Stimulated activated CD8-positive, alpha-beta memory T cell treated with anti-CD3 and anti-CD28 coated beads, Interleukin-4, amount 100 ng/mL, for 4 hours (primary cell): ENCODE measurements at places on chromosomes 2 and 18.

DNA sequence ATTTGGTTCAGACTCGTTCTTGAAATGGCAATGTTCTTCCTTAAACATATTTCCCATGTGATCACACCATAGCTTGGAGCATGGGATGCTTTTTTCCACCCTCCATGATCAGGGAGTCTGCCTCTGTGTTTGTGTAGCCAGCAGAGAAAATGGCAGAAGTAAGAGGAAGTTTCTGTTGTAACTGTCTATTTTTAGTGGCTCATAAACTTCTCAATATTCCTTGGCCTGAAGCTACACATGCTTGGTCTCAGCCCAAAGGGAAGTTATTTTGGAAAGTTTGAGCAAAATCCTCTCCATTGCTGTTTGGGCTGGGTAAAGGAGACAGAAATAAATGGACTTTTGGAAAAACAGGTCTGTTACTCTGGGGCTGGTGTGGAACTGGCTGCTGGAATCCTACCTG is 33.4 kb upstream of the ITGA6 start:
- no peak for DNase-seq

GRCh38 chr2:158753641-158754611 is 41.2 kb upstream of the DAPL1 start:
- DNase-seq, result no peak

DNA sequence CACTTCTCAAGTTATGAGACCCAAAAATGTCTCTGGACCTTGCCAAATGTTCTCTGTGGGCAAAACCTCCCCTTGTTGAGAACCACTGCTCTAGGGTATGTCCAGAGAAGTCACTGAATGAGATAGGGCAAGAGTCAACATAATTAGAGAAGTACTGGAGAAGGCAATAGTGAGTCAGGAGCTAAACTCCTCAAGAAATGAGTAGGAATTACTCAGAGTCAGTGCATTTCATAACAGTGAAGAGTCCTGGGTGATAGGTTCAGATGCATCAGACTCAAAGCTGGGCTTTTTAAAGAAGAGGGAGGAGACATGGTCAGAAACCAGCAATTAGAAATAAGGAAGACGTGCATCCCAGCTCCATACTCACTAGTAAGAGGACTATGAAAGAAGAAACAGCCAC is 38.6 kb upstream of the IHH start:
- no peak for DNase-seq

DNA sequence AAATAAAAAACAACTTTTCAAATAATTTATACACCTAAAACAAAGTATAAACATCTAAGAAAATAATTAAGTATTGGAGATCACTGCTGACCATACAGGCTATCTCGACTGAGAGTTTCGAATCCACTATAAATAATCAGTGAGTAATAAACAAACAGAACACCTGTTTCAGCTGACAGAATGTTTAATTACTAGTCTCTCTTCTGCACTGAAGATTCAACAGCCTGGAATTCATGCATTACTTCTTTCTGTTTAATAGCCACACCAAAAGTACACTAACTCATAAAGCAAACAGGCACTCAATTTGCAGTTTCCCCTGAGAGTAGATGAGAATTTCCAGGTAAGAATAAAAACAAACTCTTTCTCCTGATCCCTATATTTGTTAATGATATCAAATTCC is 138.5 kb downstream of the RBMS1 start:
- DNase-seq, result no peak

DNA sequence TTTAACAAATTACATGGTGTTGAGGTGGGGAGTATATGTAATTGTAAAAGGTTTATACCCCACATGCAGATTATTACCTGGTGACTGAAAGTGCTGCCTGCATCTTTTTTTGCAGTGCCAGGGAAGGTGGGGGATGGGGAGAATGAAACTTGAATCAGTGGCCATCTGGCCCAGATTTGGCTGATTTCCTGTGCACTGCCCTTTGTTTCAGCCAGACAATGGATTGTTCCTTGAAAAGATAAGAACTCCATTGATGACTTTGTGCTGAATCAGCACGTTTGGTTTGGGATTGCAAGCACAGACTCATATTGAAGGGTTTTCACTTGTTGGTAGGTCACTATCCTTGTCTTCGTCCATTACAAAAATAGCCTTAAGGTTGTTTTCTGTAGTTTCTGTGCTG is 20.9 kb downstream of the GREB1L start:
- no peak for DNase-seq

DNA sequence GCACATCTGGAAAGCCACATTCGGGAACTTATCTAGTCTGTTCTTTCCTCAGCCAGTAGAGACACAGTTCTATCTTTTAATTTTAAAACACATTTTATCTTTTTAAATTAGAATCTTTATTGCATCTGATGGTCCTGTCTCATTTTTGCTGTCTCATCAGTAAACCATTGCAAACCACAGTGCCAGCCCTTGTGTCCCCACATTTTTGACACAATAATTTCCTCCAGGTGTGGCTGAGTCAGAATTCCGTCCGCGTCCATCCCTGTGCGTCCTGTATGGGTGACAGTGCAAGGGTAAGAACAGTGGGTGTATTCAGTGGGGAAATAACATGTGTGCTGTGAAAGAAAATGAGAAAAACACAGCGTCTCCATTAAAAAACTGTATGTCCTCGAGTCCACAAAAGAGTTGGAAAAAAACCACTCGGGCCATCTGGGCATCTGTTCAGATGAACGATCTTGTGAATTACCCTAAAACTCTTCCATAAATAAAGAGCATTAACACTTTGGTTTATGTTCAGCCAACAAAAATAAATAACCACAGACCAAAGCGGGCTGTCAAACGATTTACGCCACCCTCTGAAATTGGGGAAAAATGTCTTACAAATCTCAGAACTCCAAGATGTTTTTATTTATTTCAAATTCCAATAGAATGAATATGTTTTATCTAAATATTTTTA is 137.3 kb downstream of the ZNF516 start:
- DNase-seq, result no peak

DNA sequence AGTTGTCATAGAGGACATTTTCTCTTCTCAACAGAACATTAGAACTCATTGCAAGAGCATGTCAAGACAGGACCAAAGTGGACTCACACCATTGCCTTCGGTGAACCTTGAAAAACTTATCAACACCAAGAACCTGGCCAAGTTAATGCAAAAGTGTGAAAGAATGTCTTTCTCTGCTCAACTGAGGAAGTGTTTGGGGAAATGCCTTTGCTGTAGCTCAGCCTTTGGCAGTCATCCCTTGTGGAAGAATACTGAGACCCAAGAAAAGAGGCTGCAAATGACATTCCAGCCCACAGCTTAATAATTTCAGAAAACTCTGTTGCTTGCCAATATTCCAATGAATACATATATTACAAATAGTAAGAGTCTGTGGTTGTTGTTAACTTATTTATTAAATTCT is 728.8 kb upstream of the PIK3C3 start:
- DNase-seq, result no peak

DNA sequence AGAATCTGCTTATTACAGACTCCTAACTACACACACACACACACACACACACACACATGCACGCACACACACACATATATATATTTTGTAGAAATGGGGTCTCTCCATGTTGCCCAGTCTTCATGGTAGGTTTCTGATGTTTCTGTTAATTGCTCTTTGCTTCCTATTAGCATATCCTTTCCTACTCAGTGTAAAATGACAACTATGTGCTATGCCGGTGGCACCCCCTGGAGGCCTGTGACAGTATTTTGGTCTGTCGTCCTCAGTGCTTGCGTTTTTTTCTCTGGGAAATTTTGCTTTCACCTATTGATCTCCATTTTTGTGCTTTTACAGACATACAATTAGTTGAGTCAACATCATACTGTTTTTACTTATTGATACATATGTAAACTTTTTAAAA is 322.1 kb downstream of the LRRTM1 start:
- no peak for DNase-seq

DNA sequence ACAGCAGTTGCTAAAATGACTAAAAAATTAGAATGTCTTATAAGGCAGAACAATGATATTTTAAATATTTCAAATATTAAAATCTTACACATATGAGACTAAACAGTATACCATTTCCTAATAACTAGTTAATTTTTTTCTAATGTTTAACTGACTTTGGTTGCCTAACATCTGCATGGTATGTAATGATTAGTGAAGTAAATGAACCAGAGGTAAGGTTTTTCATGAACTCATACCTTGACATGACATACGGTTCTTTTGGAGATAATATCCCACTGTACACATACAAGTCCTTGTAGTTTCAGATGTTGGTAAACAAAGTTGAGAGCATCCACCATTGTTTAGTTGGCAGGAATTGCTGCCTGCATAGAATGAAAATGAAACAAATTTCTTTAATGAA is 1360.2 kb downstream of the LRP1B start:
- no peak for DNase-seq

DNA sequence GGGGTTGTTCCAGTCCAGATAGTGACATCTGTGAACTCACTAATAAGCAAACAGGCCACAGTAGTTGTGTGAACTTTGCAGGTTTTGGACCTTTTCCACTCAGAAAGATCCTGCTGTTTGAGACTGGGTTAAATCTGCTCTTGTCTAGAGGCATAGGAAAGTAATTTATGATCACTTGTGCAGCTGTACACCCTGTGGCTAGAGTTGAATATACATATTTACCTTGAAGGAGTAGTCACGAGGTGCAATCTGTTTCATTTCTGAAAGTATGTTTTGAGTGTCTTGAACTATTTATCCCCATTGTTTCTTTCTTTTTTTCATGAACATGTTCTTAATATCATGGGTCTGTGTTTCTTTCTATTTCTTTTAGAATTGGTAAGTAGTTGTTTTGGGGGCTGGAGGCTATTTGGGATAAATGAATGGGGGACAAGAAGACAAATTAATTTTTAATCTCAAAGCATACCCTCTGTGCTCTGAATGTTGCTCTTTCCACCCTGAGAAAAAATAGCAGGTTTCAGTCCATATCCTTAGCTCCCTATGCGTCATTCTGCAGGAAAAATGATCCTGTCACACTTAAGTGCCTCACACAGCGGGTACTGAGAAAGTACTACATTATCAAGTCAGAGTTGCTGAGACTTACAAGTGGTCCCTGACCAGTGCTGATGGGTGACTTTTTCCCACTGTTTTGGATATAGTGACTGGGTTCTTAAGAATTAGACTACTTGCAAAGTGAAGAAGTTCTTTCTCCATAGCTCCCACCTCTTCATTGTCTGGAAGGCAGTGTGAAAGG is 28.2 kb downstream of the DCC start:
- DNase-seq, result no peak

DNA sequence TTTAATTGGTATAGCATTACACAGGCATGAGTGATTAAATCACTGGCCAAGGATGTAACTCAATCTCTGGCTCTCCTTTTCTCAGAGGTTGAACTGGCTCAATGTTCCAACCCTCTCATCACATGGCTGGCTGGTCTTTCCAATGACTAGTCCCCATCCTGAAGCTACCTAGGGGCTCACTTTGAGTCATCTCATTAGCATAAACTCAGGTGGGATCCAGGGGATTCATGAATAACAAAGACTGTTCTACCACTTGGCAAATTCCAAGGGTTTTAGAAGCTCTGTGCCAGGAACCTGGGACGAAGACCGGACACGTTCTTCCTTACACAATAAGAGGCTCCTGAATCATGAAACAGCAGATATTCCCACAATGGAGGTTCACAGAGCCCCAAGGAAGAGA is 145.0 kb upstream of the SPATS2L start:
- DNase-seq, result no peak

- no peak for DNase-seq
Observed at GRCh38 chr18:60188958-60189357, 183.6 kb downstream of the MC4R start.

- DNase-seq, result no peak
Observed at GRCh38 chr18:7980136-7980535, 413.0 kb downstream of the PTPRM start.

DNA sequence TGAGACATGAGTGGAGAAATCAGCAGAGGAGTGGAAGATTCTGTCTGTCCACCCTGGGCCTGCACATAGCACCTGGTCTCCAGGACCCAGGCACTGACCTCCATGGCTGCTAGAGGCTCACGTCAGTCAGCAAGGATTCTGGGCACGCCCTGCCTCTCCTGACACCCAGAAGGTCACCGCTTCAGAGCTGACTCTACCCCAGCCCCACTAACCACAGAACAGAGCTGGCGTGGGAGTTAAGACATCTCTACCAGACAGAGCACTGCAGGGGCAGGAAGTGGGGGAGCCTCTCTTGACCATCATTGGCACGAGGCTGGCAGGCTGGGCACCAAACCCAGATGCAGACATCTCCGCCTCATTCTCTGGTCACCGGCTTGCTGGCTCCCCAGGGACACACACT is 3.0 kb downstream of the ADCY3 start:
- DNase-seq, result no peak

DNA sequence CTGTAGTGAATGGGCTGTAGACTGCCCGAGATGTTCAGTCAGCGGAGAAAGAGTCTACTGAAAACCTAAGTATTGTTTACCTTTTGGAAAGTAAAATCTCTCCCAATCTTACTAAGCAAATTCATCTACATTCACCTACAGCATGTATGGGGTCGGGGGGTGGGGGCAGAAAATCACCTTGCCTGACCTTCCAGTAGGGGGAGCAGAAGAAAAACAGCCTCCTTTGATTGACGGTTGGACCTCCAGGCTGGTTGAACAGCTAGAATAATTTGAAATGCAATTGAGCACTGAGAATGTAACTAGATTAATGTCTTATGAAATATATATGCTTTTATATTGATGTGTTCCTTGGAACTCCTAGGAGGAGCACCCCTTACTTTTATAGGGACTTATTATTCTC is 10.0 kb downstream of the LRATD1 start:
- DNase-seq, result no peak

- DNase-seq, result no peak
Observed at GRCh38 chr2:101026923-101027469, 24.9 kb downstream of the RPL31 start.

DNA sequence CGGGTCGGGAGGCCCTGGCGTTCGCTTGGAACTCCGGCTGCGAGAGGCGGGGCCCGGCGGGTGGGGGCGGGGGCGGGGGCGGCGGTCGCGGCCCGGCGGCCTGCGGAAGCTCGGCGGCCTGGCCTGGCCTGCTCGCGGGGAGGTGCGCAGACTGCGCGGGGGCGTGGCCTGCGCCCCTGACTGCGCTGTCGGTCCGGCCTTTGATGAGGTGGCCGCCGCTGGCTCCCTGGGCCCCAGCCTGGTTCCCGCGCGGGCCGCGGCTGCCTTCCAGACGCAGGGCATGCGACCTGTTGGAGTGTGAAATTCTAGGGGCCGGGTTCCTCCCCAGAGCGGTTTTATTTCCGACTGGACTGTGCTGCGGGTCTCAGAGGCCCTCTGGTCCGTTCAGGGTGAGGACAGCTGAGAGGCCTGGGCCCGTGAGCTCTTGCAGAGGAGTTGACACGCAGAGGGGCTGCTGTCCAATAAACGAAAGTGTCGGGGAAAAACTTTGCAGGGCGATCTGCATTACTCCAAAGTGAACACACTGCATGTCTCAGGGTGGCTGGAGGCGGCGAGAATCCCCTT is 629 bp downstream of the NRBP1 start:
- DNase-seq, result peak; percentile 54
